Activated T-cell treated with anti-CD3 and anti-CD28 coated beads, Interleukin-2, amount 50 U/mL, for 24 hours (primary cell): ENCODE measurements at places on chromosomes 11 and 22.

- DNase-seq = no peak
Observed at GRCh38 chr11:64608046-64608445, 17.0 kb downstream of the SLC22A12 start.

GRCh38 chr11:92501066-92501739, 276.6 kb downstream of the FAT3 start:
- no peak for DNase-seq

DNA sequence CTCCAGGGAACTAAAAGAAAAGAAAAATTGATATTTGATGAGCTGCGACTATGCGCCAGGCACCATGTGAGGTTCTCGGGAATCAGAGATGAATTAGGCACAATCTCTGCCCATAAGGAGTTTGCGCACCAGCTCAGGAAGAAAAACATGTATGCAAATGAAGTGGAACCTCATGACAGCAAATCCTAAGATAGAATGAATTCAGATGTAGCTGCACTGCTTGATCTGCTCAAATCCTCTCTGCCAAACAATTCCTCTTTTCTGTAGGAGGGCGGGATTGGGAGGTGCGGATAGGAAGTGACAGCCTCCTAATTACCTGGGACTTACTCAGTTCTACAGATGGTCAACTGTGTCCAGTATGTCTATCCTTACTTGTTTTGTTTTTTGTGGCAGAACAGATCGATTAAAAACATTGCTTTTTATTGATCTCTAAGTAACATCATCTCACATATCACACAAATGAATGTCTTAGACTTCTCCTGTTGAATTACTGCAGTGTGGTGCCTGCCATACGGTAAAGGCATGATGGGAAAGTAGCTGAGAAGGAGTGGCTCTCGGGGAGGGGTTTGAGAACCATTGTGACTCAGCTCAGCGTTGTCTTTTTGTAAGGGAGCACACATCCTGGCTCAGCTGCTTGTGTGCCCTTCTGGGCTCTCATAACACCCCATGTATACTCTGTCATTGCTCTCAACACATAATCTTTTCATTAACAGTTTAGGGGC, 13.9 kb downstream of the CRTAM start:
- no peak for DNase-seq

GRCh38 chr11:102267609-102268008, 49.7 kb upstream of the BIRC3 start:
- no peak for DNase-seq

DNA sequence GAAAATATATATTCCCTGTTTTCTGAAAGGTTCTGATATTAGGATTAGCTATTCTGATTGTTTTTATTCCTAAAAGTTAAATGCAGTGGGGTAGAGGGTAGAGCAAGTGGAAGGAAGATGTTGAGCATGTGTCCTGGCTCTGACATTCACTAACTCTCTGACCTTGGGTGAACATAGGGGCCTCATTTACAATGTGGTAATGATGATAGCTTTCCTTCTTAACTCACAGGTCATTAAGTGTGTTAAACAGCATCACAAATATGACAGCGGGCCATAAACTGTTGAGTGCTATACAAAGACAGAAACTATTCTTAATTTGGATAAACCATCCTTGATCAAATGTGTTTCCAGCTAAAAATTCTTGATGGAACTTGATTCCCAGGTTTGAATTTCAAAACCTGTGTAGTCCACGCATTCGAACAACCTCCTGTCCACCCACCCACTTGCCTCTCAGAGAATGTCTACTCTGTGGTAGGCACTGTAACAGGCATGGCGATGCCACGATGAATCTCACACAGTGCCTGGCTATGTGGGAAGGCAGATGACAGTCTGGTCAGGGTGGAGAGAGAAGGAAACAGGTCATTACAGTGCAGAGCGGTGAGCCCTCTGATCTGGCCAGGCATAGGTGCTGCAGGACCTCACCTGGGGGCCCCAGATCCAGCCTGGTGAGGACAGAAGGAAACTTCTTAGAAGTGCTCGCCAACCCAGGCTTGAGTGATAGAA, 19.3 kb upstream of the PEX26 start:
- no peak for DNase-seq

- DNase-seq = no peak
Observed at GRCh38 chr22:28096161-28096560, 177.1 kb upstream of the PITPNB start.

GRCh38 chr11:43269254-43269918, 42.4 kb upstream of the API5 start:
- DNase-seq = no peak

DNA sequence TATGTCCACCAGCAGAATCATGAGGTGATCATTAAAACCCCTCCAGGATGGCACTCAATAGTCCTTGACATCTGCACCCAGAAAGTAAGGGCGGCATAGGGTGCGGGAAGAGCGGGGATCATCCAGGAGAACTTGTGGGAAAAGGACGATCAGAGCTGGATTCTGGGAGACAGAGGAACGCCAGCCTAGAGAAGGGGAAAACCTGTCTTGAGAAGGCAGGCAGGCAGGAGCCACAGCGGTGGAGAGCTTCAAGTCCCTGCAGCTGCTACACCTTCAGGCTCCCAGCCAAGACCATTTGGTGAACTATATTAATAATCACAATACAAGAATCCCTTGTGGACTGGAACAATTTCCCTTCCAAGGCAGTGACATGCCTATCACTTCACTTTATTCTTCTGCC, 134.3 kb downstream of the BUD13 start:
- DNase-seq = no peak

- DNase-seq = peak; percentile 96
Observed at GRCh38 chr11:64341851-64342791, 2.1 kb downstream of the CCDC88B start.

DNA sequence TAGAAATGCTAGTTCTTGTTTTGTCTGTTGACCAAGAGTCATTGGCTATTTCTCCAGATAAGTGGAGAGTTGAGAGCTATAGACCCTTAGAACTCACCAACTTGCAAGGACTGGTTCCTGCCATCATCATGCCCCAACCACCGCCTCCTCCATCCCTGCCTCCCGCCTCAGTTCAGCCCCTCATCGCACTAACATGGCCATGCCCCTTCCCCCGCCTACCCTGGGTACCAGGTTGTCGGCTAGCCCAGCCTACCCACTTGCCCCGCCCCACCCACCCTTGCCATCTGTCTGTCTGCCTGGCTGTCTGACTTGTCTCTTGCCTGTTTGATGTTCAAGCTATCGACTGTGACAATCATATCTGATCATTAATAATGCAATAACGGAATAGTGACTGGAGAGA, 154.1 kb downstream of the TRIM29 start:
- no peak for DNase-seq

- DNase-seq = no peak
Observed at GRCh38 chr11:95503047-95503446, 272.0 kb upstream of the SESN3 start.

- DNase-seq = no peak
Observed at GRCh38 chr11:3902441-3902840, 47.0 kb downstream of the STIM1 start.

GRCh38 chr11:69834811-69835800, 15.9 kb upstream of the FGF3 start:
- no peak for DNase-seq
